Muscle of arm (tissue), 14 donors: ENCODE measurements at places on chromosomes 2 and 18. TPM values are rescaled to one million over a fixed set of nuclear protein-coding genes. Genes with fewer than 3 reads are reported as not detected.

The PFN4 gene
- polyA plus RNA-seq, result 1.0 TPM

The UCN gene
- 0.59 TPM for polyA plus RNA-seq

The RFX8 gene
- 3.1 TPM for polyA plus RNA-seq

The HES6 gene
- 11.3 TPM for polyA plus RNA-seq

The PRADC1 gene
- polyA plus RNA-seq, result 30.4 TPM

The TTC21B gene
- 28.9 TPM for polyA plus RNA-seq

The SLC9A2 gene
- 2.9 TPM for polyA plus RNA-seq

The HOXD9 gene
- polyA plus RNA-seq, result 8.3 TPM

The FAM124B gene
- 4.3 TPM for polyA plus RNA-seq

The HOXD13 gene
- polyA plus RNA-seq, result not detected

The GBX2 gene
- not detected for polyA plus RNA-seq

The MRPL33 gene
- not detected for polyA plus RNA-seq

The AKAIN1 gene
- not detected for polyA plus RNA-seq

The GALR1 gene
- 0.22 TPM for polyA plus RNA-seq

The SERPINB13 gene
- polyA plus RNA-seq, result not detected

The PKDCC gene
- polyA plus RNA-seq, result 104 TPM

The ADNP2 gene
- 11.2 TPM for polyA plus RNA-seq

The SLC9A4 gene
- polyA plus RNA-seq, result not detected

The PDE11A gene
- polyA plus RNA-seq, result 0.81 TPM

The DSG1 gene
- not detected for polyA plus RNA-seq

The ADCYAP1 gene
- 0.44 TPM for polyA plus RNA-seq

The HRH4 gene
- polyA plus RNA-seq, result not detected

The GULP1 gene
- polyA plus RNA-seq, result 22.6 TPM

The UGT1A10 gene
- polyA plus RNA-seq, result not detected

The CHN1 gene
- 14.6 TPM for polyA plus RNA-seq

The RESP18 gene
- polyA plus RNA-seq, result not detected

The FBXO36 gene
- polyA plus RNA-seq, result 3.5 TPM

The UPP2 gene
- polyA plus RNA-seq, result not detected
